ENCODE measurements at places on chromosomes 1 and 21. TPM values are rescaled to one million over a fixed set of nuclear protein-coding genes. Genes with fewer than 3 reads are reported as not detected.
A peak's percentile ranks its signal among the peaks of the same experiment; 100 is the strongest.

- H3K4me1 ChIP-seq: peaks cover 16% of the 10 kb centered on the region
- no peak for DNase-seq
- no peaks in the 10 kb centered on the region for H3K27me3 ChIP-seq
- no peak overlapping the region for H3K27ac ChIP-seq
Measured at GRCh38 chr1:84720221-84720780, 30.0 kb upstream of the SSX2IP start.

DNA sequence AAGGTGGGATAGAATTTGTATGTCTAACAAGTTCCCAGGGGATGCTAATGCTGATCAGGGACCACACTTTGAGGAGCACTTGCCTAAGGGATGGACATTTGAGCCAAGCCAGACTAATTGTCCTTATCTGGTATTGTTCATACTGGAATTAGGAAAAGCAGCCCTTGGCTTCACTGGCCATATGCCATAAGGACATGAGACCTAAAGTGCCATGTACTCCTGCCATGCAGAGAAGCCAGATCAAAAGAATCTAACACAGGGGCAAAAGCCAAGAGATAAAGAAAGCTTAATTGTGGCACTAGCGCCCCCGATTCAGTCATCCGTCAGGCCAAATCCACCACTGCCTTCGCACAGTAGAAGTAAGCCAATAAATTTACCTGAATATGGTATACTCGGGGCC lies 45.7 kb downstream of the RNF11 start:
- H3K27ac ChIP-seq: no peak overlapping the region
- no peak for DNase-seq
- H3K4me1 ChIP-seq: no peaks in the 10 kb centered on the region
- no peaks in the 10 kb centered on the region for H3K27me3 ChIP-seq

DNA sequence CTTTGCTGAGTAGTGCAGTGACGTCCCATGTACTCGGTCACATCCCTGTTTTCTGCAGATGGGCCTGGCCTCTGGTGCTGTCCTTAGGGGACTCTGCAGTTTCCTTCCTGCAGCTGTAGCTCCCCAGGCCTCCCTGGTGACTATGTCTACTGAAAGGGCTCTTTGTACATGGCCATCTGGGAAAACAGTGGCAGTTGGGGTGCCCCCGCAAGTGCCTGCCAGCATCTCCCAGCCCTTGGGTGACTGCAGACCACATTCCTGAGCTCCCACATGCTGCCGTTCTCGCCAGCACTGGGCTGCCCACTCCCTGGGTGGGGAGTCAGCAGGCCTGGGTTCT lies 37.5 kb upstream of the KCNA10 start:
- H3K27me3 ChIP-seq: peaks cover 66% of the 10 kb centered on the region
- DNase-seq: no peak
- no peak overlapping the region for H3K4me3 ChIP-seq
- no peak overlapping the region for H3K27ac ChIP-seq
- peaks cover 8% of the 10 kb centered on the region for H3K4me1 ChIP-seq

Gene OVAAL
- not detected for total RNA-seq

Gene SYT11
- 7.5 TPM for total RNA-seq

DNA sequence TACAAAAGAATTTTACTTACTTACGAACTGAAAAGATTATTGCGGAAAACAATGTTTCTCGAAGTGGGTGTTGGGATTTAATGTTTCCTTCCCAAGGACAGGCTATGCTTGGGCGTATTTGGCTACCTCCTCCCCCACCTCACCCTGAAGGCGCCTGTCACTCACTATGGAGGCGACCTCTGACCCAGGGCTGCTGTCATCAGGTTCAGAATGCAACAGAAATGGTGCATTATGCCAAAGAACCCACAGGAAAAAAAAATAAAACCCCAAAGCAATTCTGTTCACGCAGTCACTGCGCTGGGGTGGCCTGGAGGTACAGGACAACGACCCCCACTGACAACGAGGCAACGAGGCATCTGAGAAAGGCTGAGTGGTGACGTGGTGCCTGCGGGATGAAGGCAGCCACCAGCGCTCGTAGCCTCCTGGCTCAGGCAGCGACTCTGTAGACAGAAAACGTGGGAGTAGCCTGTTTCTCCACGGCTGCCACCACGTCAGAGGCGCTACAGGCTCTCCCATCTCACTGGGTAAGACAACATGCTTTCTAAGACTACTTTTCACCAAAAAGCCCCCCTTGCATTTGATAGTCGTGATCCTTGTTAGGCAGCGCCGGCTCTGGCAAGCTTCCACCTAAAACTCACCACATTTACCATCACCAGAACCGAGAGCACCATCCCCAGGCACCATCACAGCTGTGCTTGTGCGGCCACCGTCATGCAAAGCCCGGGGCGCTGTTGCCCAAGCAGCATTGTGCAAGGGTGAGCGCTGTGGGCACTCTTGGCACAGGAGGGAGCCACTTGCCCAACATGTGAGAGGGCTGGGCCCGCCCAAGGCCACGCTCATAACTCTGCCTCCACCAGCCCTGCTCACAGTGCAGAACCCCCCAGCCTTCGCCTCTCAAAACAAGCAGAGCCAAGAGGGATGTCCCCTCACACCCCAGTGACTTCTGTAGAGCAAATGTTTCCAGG lies 14.3 kb downstream of the NADK start:
- no peaks in the 10 kb centered on the region for H3K27me3 ChIP-seq
- H3K4me3 ChIP-seq: no peak overlapping the region
- H3K27ac ChIP-seq: 0 out of 2 replicates have a peak overlapping the region, but pooled peaks have one; percentile 49

- H3K4me3 ChIP-seq: no peak overlapping the region
- H3K27ac ChIP-seq: peak overlapping the region; percentile 92
- H3K36me3 ChIP-seq: no peaks in the 10 kb centered on the region
- H3K27me3 ChIP-seq: peaks cover 4% of the 10 kb centered on the region
- peaks cover 50% of the 10 kb centered on the region for H3K4me1 ChIP-seq
Measured at GRCh38 chr1:43073490-43074230, 98.4 kb downstream of the EBNA1BP2 start.

GRCh38 chr1:11520531-11521233 lies 41.7 kb downstream of the DISP3 start:
- peaks cover 7% of the 10 kb centered on the region for H3K4me1 ChIP-seq
- H3K36me3 ChIP-seq: 0 out of 2 replicates have a peak, but pooled peaks cover 2% of the 10 kb centered on the region
- no peaks in the 10 kb centered on the region for H3K27me3 ChIP-seq
- peak; percentile 10 for DNase-seq
- no peak overlapping the region for H3K4me3 ChIP-seq

Gene LMX1A
- total RNA-seq: not detected

- no peaks in the 10 kb centered on the region for H3K4me1 ChIP-seq
- H3K4me3 ChIP-seq: no peak overlapping the region
- DNase-seq: no peak
- no peak overlapping the region for H3K27ac ChIP-seq
- H3K27me3 ChIP-seq: no peaks in the 10 kb centered on the region
- H3K36me3 ChIP-seq: peaks cover 77% of the 10 kb centered on the region
Measured at GRCh38 chr1:37701051-37701450, 8.7 kb downstream of the CDCA8 start.

Gene BTF3L4
- total RNA-seq: 89.4 TPM

Gene NPPA
- total RNA-seq: not detected

DNA sequence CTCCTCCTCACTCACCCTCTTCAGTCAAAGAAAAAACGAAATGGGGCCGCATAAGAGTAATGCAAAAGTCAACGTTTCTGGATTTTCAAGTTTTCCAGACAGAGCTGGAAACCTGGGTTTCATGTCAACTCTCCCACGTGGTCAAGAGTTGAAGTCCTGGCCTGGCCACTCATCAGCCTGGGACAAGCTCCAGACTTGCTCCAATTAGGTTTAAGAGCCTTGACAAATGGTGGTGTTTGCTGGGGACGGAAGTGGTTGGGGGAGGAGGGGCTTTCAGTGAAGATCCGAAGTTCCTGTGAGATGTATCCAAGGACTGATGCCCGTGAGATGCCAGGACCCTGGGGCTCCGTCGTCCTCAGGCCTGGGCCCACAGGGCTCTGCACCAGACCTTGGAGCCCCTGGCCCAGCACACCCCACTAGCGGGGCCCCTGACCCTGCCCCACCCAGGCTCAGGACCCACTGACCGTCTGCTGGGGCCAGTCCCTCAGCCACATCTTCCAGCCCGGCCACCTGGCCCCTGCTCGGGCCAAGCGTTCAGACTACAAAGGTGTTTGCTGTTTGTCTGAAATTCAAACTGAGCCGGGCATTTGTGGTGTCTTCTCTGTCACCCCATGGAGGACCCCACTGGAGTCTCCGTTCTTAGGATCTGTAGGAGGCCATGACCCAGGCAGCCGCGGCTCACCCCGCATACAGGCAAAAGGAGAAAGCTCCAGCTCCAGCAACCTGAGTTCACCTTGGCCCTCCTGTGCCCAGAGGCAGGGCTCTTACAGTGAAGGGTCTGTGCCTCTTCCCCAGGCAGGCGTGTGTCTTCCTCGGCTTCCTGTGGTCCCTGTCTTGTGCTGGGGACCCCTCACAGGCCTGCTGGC lies 53.3 kb downstream of the SIK1 start:
- H3K36me3 ChIP-seq: no peaks in the 10 kb centered on the region
- no peak overlapping the region for H3K4me3 ChIP-seq
- H3K27ac ChIP-seq: no peak overlapping the region
- no peak for DNase-seq
- H3K4me1 ChIP-seq: peaks cover 18% of the 10 kb centered on the region

DNA sequence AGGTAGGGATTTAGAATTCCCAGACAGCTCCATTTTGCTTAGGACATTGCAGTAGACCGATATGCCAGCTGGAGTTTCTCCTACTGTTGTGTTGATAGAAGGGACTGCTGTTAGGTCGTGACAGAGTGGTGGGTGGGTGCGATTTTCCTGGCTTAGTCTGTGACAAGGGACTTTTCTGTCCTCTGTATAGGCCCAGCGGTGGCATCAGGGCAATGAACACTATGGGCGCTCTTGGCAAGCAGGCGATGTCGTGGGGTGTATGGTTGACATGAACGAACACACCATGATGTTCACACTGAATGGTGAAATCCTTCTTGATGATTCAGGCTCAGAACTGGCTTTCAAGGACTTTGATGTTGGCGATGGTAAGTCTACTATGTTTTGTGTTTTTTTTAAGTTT lies 321.8 kb downstream of the ZP4 start:
- H3K4me3 ChIP-seq: no peak overlapping the region
- DNase-seq: no peak
- no peak overlapping the region for H3K27ac ChIP-seq
- no peaks in the 10 kb centered on the region for H3K27me3 ChIP-seq
- peaks cover 8% of the 10 kb centered on the region for H3K36me3 ChIP-seq

Gene LYPLAL1
- total RNA-seq: 27.5 TPM

GRCh38 chr1:93395195-93395594 lies 49.5 kb downstream of the DR1 start:
- no peak for DNase-seq
- 0 out of 2 replicates have a peak, but pooled peaks cover 3% of the 10 kb centered on the region for H3K36me3 ChIP-seq
- H3K27ac ChIP-seq: no peak overlapping the region
- H3K27me3 ChIP-seq: no peaks in the 10 kb centered on the region
- H3K4me3 ChIP-seq: no peak overlapping the region
- H3K4me1 ChIP-seq: peaks cover 8% of the 10 kb centered on the region

DNA sequence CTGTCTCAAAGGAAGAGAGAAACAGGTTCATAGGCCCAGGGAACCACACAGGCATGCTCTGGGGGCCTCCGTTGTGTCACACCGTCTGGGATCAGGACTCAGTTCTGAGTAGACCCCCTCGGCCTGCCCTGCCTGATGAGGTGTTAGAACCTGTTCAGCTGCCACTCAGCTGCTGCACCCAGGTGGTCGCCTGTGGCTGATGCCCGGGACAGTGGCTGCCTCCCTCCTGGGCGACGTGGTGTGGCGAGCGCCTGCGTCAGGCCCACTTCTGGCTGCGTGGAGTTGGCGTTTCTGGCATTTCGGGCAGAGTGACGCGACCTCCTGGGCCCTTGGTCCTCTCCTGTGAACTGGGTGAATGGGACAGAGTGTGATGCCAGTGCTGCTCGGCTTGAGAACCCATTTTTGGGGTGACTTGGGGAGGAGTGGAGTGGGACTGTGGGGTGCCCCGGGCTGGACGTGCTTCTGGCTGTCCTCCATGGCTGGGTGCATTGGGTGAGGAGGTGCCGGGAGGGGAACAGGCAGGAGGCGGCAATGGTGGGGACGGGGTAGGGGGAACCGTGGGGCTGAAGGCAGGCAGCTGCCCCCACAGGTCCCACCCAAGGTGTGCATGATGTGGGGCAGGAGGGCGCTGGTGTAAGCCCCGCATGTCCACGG lies 10.8 kb downstream of the CFAP410 start:
- no peak for DNase-seq
- H3K27ac ChIP-seq: no peak overlapping the region
- no peaks in the 10 kb centered on the region for H3K27me3 ChIP-seq
- H3K4me3 ChIP-seq: no peak overlapping the region
- H3K4me1 ChIP-seq: no peaks in the 10 kb centered on the region
- no peaks in the 10 kb centered on the region for H3K36me3 ChIP-seq

DNA sequence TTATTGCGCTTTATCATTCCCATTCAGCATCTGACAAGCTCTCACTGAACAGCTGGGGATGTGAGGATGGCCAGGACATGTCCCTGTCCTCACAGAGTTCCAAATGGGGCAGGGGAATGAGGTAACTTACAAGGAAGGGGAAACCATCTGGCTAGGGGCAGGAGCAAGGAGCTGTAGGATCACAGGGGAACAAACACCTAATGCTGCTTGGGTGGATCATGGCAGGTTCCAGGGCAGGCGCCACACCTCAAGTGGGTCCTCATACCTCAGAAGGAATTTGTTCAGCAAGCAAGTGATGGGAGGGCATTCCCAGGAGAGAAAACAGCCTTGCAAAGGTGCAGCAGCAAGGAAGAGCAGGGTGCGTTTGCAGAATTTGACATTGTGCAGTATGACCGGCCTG lies 35.1 kb upstream of the GRIK3 start:
- H3K4me3 ChIP-seq: no peak overlapping the region
- no peak overlapping the region for H3K27ac ChIP-seq
- no peaks in the 10 kb centered on the region for H3K4me1 ChIP-seq
- H3K27me3 ChIP-seq: peaks cover 2% of the 10 kb centered on the region
- DNase-seq: no peak

Gene RGS13
- total RNA-seq: not detected

Gene FAM163A
- total RNA-seq: 0.07 TPM

- no peaks in the 10 kb centered on the region for H3K4me1 ChIP-seq
- no peaks in the 10 kb centered on the region for H3K27me3 ChIP-seq
- H3K36me3 ChIP-seq: no peaks in the 10 kb centered on the region
Measured at GRCh38 chr1:74613894-74614293, 59.7 kb downstream of the ERICH3 start.

- peak overlapping the region; percentile 91 for H3K27ac ChIP-seq
- no peaks in the 10 kb centered on the region for H3K27me3 ChIP-seq
- peaks cover 89% of the 10 kb centered on the region for H3K4me1 ChIP-seq
- DNase-seq: no peak
- no peak overlapping the region for H3K4me3 ChIP-seq
Measured at GRCh38 chr1:12714710-12715475, 1.0 kb upstream of the AADACL3 start.

GRCh38 chr1:92619466-92620189 lies 132.9 kb upstream of the GFI1 start:
- H3K4me3 ChIP-seq: no peak overlapping the region
- no peak for DNase-seq
- H3K36me3 ChIP-seq: peaks cover 27% of the 10 kb centered on the region
- H3K27me3 ChIP-seq: no peaks in the 10 kb centered on the region

GRCh38 chr1:21691739-21692138 lies 22.6 kb upstream of the RAP1GAP start:
- H3K4me3 ChIP-seq: no peak overlapping the region
- no peak overlapping the region for H3K27ac ChIP-seq
- peaks cover 63% of the 10 kb centered on the region for H3K36me3 ChIP-seq
- no peaks in the 10 kb centered on the region for H3K27me3 ChIP-seq
